ENCODE measurements at places on chromosomes 7 and 10.

- no peak for DNase-seq
Observed at GRCh38 chr7:157493776-157494175, 157.0 kb downstream of the DNAJB6 start.

DNA sequence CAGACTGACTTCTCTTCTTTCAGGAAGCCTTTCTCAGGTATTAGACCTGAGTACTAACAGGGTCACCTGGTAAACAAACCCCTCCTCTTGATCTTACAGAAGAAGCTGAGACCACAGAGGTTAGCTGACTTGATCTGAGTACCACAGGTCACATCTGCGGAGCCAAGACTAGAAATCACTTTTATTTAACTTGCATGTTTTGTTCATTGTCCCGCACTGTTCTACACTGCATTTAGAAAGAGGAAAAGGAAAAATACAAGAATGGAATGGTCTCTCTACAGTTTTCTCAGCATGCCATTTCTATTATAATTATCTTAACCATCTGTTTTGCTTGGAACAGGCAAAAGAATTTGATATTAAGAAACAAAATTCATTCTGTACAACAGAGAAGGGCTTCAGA is 245.6 kb upstream of the ETV1 start:
- no peak for DNase-seq

DNA sequence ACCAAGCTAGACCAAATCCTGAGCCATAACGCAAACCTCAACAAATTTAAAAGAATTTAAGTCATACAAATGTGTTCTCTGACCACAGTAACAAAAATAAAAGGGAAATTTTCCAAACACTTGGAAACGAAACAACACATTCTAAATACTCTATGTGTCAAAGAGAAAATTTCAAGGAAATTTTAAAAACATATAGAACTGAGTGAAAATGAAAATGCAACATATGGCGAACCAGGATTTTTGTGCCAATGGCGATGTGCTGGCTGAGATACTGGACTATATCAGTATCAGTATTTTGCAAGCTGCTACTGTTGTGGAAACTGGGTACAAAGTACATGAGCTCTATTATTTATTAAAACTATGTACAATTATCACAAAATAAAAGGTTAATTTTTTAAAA is 34.1 kb downstream of the KNDC1 start:
- no peak for DNase-seq

- DNase-seq = no peak
Observed at GRCh38 chr10:97922022-97922758, 72.5 kb downstream of the GOLGA7B start.

DNA sequence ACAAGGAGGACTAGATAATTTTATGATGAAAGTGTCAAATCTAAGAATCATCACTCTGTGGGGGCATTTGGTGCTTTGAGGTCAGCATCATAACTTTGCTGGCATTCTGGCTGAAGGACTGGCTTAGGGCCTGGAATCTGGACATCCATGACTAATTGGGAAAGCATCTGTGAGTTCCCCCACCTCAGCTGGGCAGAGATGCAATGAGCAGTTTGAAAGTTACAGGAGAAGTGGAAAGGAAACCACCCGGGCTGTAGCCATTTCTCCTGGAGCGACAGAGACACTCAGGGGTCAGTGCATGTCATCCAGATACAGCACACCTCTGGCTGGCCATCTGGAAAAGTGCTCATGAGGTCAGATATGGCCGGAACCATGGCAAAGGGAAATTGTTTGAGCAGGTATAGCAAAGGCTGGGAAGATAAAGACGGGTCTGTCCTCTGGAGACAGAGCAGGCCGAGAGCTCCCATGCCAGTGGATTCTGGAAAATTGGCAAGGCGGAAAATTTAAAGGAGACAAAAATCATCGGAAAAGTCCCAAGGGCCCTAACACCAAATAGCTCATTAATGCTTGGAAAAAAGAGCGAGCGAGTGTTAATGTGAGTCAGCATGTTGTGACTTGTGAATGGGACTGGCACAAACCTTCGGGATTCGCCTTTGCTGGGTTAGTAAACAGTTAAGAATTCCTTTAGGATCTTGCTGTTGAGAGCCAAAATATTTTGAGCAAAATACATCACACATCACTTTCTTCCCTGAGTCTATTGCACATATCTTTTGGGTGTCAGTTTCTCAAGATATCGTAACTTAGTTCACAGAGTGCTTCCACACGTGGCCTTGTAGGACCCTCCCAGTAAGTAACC is 188.4 kb upstream of the AGK start:
- no peak for DNase-seq
